Calu3 (cell line): ENCODE measurements at places on chromosomes 2 and 18. TPM values are rescaled to one million over a fixed set of nuclear protein-coding genes. Genes with fewer than 3 reads are reported as not detected.
A peak's percentile ranks its signal among the peaks of the same experiment; 100 is the strongest.

GRCh38 chr2:127185705-127186104 is 34.4 kb downstream of the CYP27C1 start:
- H3K4me1 ChIP-seq: no peaks in the 10 kb centered on the region
- no peak overlapping the region for H3K4me3 ChIP-seq
- H3K36me3 ChIP-seq: no peaks in the 10 kb centered on the region
- peaks cover 28% of the 10 kb centered on the region for H3K27me3 ChIP-seq
- DNase-seq: no peak

DNA sequence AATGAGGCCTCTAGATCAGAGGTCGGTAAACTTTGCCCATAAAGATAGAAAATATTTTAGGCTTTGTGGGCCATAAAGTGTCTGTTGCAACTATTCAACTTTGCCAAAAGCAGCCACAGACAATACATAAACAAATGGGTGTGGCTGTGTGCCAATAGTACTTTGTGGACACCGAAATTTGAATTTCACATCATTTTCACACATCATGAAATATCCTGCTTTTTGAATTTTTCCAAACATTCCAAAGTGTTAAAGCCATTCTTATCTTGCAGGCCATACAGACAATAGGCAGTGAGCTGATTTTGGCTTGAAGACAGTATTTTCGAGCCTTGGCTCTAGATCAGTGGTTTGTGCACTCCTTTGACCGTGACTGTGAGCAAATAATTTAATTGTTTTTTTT is 51.1 kb upstream of the EPC2 start:
- no peak overlapping the region for H3K4me3 ChIP-seq
- no peaks in the 10 kb centered on the region for H3K4me1 ChIP-seq
- no peaks in the 10 kb centered on the region for H3K36me3 ChIP-seq
- no peak overlapping the region for H3K27ac ChIP-seq
- H3K27me3 ChIP-seq: peaks cover under 1% of the 10 kb centered on the region
- DNase-seq: no peak

GRCh38 chr2:96447726-96448125 is 57.4 kb downstream of the NEURL3 start:
- no peak for DNase-seq
- peak overlapping the region; percentile 6 for H3K27ac ChIP-seq
- H3K4me1 ChIP-seq: peaks cover 25% of the 10 kb centered on the region
- H3K27me3 ChIP-seq: no peaks in the 10 kb centered on the region
- no peaks in the 10 kb centered on the region for H3K36me3 ChIP-seq

DNA sequence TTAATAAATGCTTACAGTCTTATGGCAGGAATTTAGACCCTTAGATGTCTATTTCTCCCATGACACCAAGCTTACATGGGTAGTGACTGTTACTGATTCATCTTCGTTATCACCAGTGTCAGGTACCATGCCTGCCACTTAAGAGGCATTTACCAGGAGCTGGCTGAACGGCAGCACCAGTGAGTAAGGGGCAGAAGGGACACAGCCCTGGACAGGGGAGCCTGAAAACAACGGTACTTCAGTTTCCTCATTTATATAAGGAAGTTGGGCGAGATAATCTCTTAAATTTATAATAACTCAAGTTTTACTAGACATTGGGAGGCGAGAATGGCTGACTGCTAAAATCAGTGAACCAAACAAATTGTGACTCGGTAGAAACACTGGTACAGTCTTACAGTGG is 1.2 kb downstream of the COA5 start:
- DNase-seq: no peak
- H3K27ac ChIP-seq: peak overlapping the region; percentile 42
- peak overlapping the region; percentile 96 for H3K4me3 ChIP-seq
- peaks cover 57% of the 10 kb centered on the region for H3K36me3 ChIP-seq
- H3K4me1 ChIP-seq: peaks cover 23% of the 10 kb centered on the region

DNA sequence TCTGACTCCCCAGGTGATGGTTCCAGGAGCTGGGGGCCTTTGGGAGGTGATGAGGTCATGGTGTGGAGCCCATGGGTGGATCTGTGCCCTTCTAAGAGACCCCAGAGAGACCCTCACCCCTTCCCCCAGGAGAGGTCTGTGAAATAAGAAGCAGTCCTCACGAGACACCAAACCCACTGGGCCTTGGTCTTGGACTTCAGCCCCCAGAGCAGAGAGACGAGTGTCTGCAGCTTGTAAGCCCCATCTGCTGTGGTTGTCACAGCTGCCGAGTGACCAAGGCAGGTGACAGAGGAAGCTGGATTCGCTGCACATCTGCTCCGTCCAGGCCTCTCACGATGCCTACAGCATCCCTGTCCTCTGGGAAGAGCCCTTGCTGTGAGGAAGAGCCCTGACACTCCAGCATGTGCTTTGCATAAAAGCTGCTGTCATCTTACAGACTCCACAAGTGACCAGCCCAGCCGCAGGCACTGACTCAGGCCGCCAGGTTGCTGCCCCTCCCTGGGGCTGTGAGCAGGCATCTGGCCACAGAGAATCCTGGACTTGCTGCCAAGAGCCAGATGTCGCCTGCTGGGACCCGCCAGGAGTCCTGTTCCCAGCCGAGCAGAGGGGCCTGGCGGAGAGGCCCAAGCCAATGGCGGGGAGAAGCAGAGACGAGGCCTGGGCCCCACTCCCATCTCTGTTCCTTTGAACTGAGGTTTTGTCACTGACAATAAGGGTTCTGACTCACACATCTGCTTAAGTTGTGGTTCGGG is 150.8 kb downstream of the PXDN start:
- H3K4me3 ChIP-seq: no peak overlapping the region
- H3K27me3 ChIP-seq: no peaks in the 10 kb centered on the region
- H3K27ac ChIP-seq: no peak overlapping the region
- H3K36me3 ChIP-seq: no peaks in the 10 kb centered on the region

GRCh38 chr2:12334412-12334966 is 382.2 kb upstream of the TRIB2 start:
- H3K4me1 ChIP-seq: no peaks in the 10 kb centered on the region
- H3K27ac ChIP-seq: no peak overlapping the region

DNA sequence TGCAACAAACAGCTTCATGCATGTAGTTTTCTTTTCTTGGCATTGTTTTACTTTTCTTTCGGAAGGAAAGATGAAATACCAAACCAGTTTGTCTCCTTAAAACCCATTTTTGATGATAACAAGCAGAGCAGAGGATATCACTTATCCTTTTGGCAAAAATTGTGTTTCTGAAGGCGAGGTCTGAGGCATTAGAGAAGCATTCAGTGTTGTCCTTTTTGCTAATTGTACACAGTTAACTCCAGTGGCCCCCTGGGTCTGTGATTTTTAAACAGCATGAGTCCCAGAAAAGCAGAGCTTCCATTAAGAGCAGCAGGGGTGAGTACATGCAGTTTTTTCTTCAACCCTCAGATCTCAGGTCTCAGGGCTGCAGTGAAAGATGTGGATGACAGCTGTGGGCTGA is 41.3 kb downstream of the TTC39C start:
- no peak overlapping the region for H3K4me3 ChIP-seq
- no peaks in the 10 kb centered on the region for H3K36me3 ChIP-seq
- no peak for DNase-seq
- no peak overlapping the region for H3K27ac ChIP-seq
- H3K4me1 ChIP-seq: peaks cover 24% of the 10 kb centered on the region

GRCh38 chr2:64029116-64029665 is 10.0 kb upstream of the VPS54 start:
- no peak overlapping the region for H3K27ac ChIP-seq
- peaks cover 13% of the 10 kb centered on the region for H3K27me3 ChIP-seq
- H3K4me1 ChIP-seq: no peaks in the 10 kb centered on the region
- H3K4me3 ChIP-seq: no peak overlapping the region

DNA sequence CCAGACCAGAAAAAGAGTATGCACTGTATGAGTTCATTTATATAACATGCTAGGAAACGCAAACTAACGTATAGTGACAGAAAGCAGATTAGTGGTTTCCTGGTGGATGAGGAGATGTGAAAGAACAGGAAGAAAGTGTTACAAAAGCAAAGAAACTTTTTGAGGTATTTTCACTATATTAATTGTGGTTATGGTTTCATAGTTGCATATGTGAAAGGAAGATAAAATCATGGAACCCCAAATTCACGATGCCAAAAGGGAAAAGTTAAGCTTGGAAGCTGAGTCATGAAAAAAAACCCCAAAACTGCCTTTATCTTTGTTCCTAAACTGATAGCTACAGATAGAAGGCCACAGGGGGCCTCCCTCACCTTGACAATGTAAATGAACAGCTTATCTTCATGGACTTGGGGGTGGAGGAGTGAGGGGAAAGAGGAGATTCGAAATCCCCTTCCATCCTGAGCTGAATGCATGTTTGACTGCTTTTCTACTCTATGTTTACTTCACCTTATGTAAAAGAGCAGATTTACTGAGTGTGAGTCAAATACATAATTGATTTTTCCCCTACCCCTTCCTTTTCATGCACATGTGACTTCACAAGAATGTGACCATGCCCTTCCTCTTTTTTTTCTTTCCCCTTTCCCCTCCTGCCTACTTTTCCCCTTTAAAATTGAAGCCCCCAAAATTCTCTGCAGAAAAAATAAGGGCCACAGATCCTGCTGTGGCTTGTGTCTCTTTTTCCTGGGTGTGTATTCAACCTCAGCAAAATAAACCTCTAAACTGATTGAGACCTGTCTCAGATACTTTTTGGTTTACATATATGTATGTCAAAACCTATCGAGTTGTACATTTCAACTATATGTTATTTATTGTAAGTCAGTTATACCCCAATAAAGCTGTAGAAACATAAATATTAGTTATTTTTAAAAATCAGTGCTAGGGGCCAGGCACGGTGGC is 100.1 kb upstream of the TLK1 start:
- no peaks in the 10 kb centered on the region for H3K36me3 ChIP-seq
- no peaks in the 10 kb centered on the region for H3K27me3 ChIP-seq
- peak; percentile 4 for DNase-seq
- peaks cover 27% of the 10 kb centered on the region for H3K4me1 ChIP-seq
- peak overlapping the region; percentile 42 for H3K27ac ChIP-seq

- DNase-seq: no peak
- H3K4me1 ChIP-seq: no peaks in the 10 kb centered on the region
- H3K27me3 ChIP-seq: no peaks in the 10 kb centered on the region
- no peak overlapping the region for H3K4me3 ChIP-seq
- no peaks in the 10 kb centered on the region for H3K36me3 ChIP-seq
Observed at GRCh38 chr2:37361216-37361815, 16.9 kb downstream of the QPCT start.

- DNase-seq: no peak
- no peaks in the 10 kb centered on the region for H3K4me1 ChIP-seq
- no peak overlapping the region for H3K4me3 ChIP-seq
- no peak overlapping the region for H3K27ac ChIP-seq
- peaks cover 75% of the 10 kb centered on the region for H3K27me3 ChIP-seq
Observed at GRCh38 chr2:96913398-96914202, 43.7 kb upstream of the SEMA4C start.

GRCh38 chr18:76232779-76233178 is 262.3 kb downstream of the ZNF516 start:
- no peak overlapping the region for H3K27ac ChIP-seq
- peaks cover 38% of the 10 kb centered on the region for H3K27me3 ChIP-seq
- DNase-seq: no peak
- H3K36me3 ChIP-seq: no peaks in the 10 kb centered on the region

GRCh38 chr2:160465002-160465401 is 28.6 kb downstream of the RBMS1 start:
- no peak for DNase-seq
- no peak overlapping the region for H3K27ac ChIP-seq
- H3K36me3 ChIP-seq: no peaks in the 10 kb centered on the region

GRCh38 chr2:129742415-129743180 is 236.9 kb upstream of the RAB6C start:
- no peak overlapping the region for H3K27ac ChIP-seq
- no peak overlapping the region for H3K4me3 ChIP-seq
- no peak for DNase-seq
- H3K27me3 ChIP-seq: peaks cover 13% of the 10 kb centered on the region

- H3K4me1 ChIP-seq: no peaks in the 10 kb centered on the region
- no peak for DNase-seq
- no peak overlapping the region for H3K4me3 ChIP-seq
- no peak overlapping the region for H3K27ac ChIP-seq
Observed at GRCh38 chr2:178392215-178392614, 58.8 kb downstream of the PRKRA start.

- H3K27me3 ChIP-seq: no peaks in the 10 kb centered on the region
- H3K4me3 ChIP-seq: no peak overlapping the region
- no peaks in the 10 kb centered on the region for H3K36me3 ChIP-seq
- no peak overlapping the region for H3K27ac ChIP-seq
Observed at GRCh38 chr18:64519201-64519600, 370.3 kb upstream of the LINC00305 start.

GRCh38 chr2:81692566-81692965 is 1388.0 kb upstream of the LRRTM1 start:
- no peaks in the 10 kb centered on the region for H3K27me3 ChIP-seq
- H3K27ac ChIP-seq: no peak overlapping the region
- DNase-seq: no peak
- H3K4me3 ChIP-seq: no peak overlapping the region
- H3K4me1 ChIP-seq: no peaks in the 10 kb centered on the region

DNA sequence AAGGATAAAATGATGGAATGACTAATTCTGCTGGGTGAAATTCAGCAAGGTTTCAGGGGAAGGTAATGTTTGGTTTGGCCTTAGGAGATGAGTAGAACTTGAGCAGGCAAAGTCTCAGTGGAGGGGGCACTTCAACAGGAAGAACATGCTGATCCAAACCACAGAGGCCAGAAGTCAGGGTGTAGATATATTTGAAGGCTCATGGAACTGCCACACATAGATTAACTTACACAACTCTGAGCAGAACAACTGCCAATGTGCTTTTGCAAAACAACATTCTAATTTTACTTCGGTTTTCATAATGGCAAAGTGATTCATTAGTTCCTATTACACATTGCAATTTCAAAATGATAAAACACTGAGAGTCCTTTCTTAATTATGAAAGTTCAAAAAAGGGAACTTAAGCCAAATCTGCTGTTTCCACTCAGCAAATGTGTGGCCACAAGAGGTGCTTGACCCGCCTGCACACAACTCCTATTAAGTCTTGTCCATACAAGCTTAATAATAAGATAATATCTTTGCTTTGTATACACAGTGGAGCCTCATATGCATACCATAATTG is 284.8 kb downstream of the MREG start:
- H3K27me3 ChIP-seq: no peaks in the 10 kb centered on the region
- no peak overlapping the region for H3K27ac ChIP-seq

DNA sequence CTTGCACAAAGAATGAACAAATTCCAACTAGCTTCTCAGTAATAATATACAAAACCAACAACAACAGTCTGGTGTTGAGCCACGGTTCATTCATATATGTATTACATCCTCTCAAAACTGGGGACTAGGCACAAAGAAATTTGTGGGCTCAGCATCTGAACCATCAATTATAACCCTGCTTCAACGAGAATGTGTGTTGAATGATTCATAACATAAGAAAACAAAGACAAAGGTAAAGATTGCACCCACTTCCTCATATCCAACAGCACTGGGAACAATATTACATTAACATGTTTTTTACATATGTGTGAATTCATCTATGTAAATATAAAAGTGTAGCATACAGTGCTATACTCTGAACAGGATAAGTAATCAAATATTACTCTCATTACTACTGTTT is 144.8 kb downstream of the CDH2 start:
- H3K27me3 ChIP-seq: no peaks in the 10 kb centered on the region
- no peak overlapping the region for H3K4me3 ChIP-seq
- H3K4me1 ChIP-seq: peaks cover 31% of the 10 kb centered on the region
- H3K36me3 ChIP-seq: no peaks in the 10 kb centered on the region
- H3K27ac ChIP-seq: no peak overlapping the region

GRCh38 chr2:181742922-181743722 is 62.8 kb upstream of the NEUROD1 start:
- H3K4me3 ChIP-seq: peak overlapping the region; percentile 48
- peak; percentile 52 for DNase-seq
- H3K36me3 ChIP-seq: peaks cover 6% of the 10 kb centered on the region
- peaks cover 43% of the 10 kb centered on the region for H3K4me1 ChIP-seq

Gene AKAIN1
- not detected in 2 replicates for total RNA-seq

Gene PER2
- 14.0 and 14.8 TPM in 2 replicates for total RNA-seq

Gene BIN1
- 52.8 and 54.7 TPM in 2 replicates for total RNA-seq

Gene ERBB4
- 2.2 and 2.9 TPM in 2 replicates for total RNA-seq

Gene CPLX4
- not detected in 2 replicates for total RNA-seq

Gene LAMA1
- not detected in 2 replicates for total RNA-seq

Gene TACR1
- total RNA-seq: not detected in 2 replicates

Gene LBX2
- total RNA-seq: 3.0 and 3.5 TPM in 2 replicates

Gene TMEM178A
- 0.50 and 2.1 TPM in 2 replicates for total RNA-seq
